Central memory CD4-positive, alpha-beta T cell (primary cell): ENCODE measurements at places on chromosomes 5 and 9.

DNA sequence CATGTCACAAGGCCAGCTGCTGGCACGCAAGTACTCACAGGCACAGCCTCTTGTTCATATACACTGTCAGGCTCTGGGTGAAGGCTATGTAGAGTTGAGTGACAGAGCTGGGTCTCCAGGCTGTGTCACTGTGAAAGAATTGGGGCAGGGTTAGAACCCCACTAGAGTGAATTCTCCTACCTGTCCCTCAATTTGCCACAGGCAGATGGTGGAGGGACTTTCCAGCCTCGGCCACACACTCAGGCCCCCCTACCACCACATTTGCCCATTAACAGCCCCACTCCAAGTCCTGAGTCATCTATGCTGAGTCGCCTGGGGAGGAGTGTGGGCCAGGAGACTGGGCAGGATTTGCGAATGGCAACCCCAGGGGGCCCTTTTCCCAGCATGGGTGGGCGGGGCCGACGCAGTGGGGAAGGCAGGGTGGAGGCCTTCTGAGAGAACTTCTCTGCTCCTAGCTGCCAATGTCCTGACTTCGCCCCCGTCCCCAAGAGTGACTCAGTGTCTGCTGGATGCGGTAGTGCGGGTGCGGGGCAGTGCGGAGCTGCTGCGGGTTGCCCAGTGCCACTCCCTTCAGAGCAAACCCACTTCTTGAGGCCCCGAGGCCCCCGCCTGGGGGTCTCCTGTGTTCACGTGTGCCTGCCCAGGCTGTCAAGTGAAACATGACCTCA is 50.3 kb upstream of the PSD2 start:
- DNase-seq, result no peak

GRCh38 chr9:90813523-90813922 is 11.9 kb downstream of the SYK start:
- no peak for DNase-seq

DNA sequence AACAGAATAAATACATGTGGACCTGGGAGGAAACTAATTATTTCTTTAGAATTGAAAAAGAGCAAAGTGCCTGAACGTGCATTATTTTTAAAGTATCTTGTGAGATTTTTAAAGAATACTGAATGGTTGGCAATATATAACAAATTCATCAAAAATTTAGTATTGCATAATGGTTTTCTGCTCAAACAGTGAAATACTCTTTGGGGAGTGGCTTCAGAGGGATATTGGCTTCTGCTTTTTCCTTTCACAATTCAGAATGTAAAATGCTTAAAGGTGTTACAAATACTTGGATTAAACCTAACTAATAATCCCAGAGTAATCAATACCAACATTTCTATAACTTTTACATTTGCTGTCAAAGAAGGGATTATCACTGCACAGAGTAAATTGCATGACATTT is 379.3 kb upstream of the CHD1 start:
- no peak for DNase-seq

DNA sequence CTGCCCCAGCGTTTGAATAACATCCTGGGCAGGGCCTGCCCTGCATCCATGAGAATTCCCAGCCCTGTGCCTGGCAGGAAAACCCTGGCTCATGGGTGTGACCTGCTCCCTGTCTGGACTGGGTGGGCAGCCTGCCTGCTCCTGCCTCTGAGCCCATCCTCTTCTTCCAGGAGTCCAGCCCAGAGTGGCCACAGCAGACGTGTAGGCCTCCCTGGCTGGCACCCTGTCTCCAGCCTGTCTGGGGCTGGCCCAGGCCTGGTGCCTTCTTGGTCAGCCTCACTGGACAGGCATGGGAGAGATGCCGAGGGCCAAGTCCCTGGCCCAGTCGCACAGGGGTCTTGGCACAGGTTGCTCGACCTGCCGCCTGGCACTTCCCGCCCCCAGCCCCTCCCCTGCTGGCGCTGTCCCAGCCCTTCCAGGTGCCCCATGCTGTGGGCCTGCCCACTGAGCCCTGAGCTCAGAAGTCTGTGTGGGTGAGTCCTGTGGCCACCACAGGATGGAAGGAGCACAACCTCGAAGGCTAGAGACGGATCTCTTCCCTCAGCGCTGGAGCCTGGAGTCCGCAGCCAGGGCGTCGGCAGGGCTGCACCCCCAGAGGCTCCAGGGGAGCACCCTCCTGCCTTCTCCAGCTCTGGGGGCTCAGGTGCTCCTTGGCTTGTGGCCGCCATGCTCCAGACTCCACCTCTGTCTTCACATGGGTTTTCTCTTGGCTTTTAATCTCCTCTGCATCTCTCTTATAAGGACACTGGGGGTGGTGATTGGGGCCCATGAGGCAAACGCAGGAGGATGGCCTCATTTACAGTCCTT is 11.8 kb upstream of the COL5A1 start:
- DNase-seq, result no peak

DNA sequence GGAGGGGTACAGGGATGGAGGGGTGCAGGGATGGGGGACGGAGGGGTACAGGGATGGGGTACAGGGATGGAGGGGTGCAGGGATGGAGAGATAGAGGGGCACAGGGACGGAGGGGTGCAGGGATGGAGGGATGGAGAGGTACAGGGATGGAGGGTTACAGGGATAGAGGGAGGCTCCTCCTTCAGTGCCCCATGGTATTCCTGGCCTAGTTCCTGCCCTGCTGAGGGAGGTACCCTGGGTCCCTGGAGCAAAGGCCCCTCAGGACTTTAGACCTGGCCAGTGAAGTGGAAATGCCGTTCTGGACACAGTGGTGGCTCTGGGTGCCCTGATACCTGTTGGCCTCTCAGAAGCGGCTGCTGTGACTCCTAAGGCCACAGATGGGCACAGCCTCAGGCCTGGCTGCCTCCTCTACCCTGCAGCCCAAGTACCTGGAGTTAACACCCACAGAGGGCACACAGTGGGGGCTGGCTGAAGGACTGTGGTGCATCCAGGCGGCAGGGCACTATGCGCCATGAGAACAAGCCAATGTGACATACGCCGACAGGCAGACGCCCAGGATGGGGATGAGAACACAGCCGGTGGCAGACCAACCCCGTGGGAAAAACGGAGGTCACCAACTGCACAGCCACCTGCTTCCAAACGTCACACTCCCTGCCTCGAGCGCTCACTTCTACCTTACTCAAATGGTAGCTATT is 8.4 kb downstream of the PTGES2 start:
- no peak for DNase-seq

DNA sequence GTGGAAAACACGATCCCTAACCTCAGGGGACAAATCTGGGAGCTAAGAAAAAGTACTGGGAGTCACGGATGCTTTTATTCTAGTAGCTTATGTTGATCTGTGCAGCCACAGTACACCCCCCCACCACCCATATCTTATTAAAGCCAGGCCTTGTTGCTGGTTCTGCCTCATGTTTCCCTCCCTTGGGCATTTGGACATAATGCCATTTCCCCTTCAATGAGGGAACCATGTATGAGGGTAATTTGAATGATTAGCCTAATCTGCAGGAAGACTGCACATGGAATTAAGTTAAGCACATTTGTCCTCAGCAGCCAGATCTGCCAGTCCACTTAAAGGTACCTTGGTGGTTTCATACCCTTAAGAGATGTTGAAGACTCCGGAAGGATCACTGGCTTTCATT is 102.0 kb downstream of the ARHGAP26 start:
- no peak for DNase-seq

DNA sequence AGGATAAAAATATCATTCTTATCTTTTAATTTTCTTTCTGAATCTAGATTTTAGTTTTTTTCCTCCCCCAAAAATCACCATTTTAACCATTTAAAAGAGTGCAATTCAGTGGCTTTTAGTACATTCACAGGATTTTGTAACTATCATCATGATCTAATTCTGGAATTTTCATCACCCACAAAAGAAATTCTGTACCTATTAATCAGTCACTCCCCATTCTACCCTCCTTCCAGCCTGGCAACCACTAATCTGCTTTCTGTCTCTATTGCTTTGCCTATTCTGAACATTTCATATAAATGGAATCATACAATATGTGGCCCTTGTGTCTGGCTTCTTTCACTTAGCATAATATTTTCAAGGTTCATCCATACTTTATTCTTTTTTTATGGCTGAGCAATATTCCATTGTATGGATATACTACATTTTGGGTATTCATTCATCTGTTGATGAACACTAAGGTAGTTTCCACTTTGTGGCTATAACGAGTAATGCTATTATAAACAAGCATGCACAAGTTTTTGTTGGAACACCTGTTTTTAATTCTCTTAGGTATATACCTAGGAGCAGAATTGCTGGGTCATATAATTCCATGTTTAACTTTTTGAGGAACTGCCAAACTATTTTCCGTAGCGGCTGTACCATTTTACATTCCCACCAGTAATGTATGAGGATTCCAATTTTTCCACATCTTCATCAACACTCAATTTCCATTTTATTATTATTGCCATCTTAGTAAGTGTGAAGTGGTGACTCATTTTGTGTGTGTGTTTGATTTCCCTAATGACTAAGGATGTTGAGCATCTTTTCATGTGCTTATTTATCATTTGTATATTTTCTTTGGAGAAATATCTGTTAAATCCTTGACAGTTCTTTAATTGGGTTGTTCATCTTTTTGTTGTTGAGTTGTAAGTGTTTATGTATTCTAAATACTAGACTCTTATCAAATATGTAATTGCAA is 340.3 kb downstream of the CWC27 start:
- no peak for DNase-seq

- DNase-seq, result no peak
Observed at GRCh38 chr5:117133198-117133597, 558.6 kb upstream of the SEMA6A start.

DNA sequence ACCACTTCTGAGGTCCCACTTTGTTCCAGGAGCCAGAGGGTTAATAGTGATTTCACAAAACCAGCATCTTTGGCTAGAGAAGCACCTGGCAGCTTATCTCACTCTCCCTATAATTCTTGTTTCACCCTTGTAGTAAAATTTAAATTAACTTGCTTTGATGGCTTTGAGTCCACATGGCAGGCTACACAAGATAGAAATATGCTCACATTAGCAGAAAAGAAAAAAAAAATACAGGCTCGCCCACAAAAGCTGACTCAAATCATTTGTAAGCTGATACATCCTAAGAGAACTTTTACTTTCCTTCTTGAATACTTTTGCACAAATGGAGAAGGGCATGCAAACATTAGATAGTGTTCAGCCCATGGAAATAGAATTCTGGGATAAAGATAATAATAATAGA is 36.2 kb downstream of the TNFSF15 start:
- no peak for DNase-seq

DNA sequence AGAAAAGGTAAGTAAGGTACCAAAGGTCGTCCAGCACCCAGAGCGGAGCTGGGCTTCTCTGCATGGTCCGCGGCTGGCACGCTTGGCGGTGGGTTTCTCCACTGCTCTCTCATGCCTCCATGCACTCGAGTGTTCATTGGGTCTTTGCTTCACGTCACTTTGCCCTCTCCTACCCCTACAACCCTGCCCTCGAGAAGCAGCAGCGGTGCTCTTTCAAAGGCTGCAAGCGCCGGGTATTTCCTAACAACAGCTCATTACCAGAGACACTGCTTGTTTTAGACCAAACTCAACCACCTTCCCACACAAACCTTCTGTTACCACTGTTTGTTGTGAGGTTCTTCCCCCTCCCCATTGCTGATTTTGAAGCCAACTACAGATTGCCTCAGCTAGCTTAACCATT is 21.5 kb upstream of the ZBTB34 start:
- no peak for DNase-seq

DNA sequence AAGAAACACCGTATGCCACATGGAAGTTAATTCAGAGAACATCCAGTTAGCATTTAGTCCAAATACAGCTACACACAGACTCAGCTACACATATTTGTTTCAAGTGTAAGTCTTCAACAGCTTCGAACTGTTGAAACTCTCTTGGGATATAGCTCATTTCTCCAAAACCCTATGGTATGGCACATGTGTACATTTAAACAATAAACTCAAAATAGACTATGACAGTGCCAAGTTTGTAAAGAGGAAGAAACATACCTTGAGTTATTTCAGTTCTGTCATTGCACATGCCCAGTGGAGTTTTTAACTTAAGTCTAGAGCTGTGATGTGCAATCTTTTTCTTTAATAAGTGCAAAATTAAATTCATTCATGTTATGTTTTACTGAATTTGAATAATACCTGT is 155.1 kb upstream of the RAI14 start:
- DNase-seq, result no peak

DNA sequence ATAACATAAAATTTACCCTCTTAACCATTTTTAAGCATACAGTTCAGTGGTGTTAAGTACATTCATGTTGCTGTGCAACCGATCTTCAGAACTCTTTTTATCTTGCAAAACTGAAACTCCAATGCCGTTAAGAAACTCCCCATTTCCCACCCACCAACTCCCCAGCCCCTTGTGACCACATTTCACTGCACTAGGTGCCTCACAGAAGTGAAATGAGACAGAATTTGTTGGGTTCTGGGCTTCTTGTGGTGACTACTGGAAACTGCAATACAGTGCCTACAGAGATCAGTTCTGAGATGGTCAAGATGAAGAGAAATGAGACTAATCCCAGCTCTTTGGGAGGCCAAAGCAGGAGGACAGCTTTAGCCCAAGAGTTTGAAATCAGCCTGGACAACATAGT is 202.1 kb upstream of the SLC30A5 start:
- DNase-seq, result no peak

DNA sequence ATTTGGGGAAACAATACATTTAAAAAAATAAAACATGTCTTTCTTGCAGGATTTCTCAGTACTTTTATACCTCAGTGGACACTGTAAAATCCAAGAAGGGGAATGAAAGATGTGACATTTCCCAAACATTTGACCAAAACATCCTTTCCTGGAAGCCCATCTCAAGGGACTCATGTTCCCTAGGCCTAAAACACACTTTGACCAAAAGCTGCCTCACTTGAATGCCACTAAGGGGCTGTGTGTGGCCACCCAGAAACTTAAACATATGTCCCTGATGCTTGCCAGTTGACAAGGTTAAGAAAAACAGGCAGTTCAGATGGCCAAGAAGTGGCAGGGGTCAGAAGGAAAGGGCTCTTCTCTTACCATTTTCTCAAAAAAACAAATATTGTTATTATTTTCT is 73.6 kb downstream of the EPB41L4B start:
- DNase-seq, result no peak

DNA sequence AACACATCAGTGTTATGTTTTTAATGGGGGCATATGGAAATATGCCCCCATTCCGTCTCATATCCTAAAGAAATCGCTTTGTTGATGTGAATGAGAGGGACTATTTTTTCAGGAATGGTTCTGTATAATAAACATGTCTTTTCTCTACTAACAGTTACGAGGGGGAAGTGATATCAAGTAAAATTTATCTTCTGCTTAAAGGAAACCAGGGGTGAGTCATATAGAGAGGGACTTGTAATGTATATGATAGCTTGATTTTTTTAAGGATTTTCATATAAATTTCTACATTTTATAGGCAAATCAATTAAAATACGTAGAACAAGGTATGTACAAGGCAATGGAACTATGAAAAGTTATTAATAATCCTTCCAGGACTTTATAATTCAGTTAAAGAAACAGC is 207.1 kb downstream of the SEMA5A start:
- DNase-seq, result no peak

GRCh38 chr5:107501965-107502675 is 168.6 kb downstream of the EFNA5 start:
- DNase-seq, result no peak
